Esophagus squamous epithelium (tissue), 5 donors: ENCODE measurements at places on chromosomes 12 and 14. TPM values are rescaled to one million over a fixed set of nuclear protein-coding genes. Genes with fewer than 3 reads are reported as not detected.

- DNase-seq, result no peak
Observed at GRCh38 chr12:131003716-131004045, 50.0 kb downstream of the ADGRD1 start.

GRCh38 chr12:76183459-76184186 lies 99.1 kb upstream of the NAP1L1 start:
- DNase-seq, result no peak

DNA sequence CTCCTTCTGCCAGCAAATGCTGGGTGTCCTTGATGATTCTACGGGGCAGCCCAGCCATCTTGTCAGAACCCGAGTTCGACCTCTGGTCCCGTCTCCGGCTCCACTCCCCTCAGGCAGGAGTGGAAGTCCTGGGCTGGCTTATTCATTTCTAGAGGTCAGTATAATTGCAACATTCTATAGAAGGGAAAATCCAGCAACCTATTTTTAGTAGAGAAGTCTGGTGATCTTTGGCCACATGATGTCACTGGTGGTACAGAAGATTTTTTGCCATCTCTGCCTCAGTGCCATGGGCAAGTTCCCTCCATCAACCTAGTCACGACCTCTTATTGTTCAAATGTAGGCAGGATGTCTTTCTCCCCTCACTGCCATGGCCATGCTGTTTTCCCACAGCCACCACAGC lies 22.4 kb downstream of the OR10G2 start:
- DNase-seq, result no peak

DNA sequence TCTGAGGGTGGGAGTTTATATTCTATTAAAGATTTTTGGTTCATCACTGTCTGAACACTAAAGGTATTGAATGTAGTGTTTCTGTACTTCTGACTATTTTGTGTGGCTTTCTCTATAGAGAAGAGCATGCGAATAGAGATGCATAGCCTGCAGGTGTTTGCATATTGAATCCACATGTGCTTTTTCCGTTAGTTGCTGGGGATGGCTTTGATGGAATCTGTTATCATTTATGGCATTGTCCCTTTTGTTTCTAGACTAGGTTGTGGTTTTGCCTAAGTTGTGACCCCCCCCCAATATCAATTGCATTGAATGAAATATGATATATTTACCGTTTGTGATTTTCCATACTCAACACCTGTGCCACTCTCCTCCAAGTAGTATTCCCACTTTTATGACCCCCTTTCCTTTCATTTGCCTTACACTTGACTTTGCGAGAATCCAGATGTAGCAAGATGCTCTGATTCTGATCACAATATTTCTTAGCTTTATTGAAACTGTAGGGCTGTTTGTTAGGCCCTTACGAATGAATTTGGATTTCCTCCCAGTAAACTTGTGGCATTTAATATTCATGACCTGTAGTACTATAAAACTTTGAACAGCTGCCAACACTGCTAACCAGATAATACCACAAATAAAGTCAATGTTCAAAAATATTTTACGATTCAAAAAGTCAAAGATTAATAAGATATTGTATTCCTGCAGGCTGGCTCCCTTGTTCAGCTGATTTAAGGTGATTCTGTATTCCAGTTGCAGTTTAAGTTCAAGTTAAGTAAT lies 176.4 kb downstream of the TMTC2 start:
- no peak for DNase-seq

- DNase-seq, result no peak
Observed at GRCh38 chr12:9794484-9795093, 32.7 kb upstream of the KLRF1 start.

GRCh38 chr14:67253076-67253635 lies 11.9 kb downstream of the PALS1 start:
- DNase-seq, result no peak

- no peak for DNase-seq
Observed at GRCh38 chr14:30875788-30876053, 1.4 kb downstream of the COCH start.

DNA sequence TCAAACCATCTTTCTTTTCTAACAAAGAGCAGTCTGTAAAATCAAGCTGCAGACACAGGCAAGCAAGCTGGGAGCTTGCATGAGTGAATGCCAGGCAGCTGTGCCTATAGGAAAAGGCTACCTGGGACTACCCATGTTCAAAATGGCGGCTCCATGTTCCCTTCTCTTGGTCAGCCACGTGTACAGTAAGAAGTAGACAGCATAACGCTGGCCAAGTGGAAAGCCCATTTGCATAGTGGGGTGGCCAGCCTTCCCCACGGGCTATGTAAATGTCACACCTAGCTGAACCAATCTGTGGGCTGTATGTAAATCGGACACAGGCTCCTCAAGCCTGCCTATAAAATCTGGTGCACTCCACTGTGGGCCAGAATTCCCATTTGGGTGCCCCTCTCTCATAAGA lies 117.1 kb downstream of the SYT10 start:
- no peak for DNase-seq

DNA sequence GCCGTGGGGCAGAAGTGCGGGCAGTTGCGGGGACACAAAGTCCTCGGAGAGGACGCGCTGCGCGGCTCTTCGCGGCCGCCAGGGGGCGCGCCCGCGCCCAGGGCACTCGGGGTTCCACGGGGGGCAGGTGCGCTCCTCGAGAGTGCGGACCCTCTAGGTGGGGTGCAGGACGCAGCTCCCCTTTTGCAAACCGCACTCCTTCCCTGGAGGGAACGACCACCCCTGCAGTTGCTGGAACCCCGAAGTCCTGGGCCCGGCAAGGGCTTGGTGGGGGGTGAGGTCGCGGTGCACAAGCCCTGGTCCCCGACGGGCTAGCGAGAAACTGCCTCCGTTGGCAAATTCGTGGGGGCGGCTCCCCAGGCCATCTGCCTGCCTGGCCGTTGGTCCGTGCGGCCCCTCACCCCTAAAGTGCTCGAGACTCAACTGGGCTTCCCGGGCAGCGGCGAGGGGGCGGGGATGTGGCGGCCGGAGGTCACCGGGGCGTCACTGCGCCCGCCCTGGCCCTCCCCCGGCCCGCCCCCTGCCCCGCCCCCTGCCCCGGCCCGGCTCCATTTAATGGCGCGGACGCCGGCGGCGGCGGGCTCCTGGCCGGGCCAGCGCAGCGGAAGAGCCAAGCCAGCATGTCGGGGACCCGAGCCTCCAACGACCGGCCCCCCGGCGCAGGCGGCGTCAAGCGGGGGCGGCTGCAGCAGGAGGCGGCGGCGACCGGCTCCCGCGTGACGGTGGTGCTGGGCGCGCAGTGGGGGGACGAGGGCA lies at the start of gene ADSS1:
TSS of gene ADSS1 (plus strand) at position 579 of the 756 bp plus-strand sequence. CDS start at position 621, 42 bp downstream.
- no peak for DNase-seq

- no peak for DNase-seq
Observed at GRCh38 chr12:52007158-52007921, 594 bp downstream of the TAMALIN start.

- DNase-seq, result no peak
Observed at GRCh38 chr12:33724867-33725266, 285.2 kb upstream of the SYT10 start.

- DNase-seq, result no peak
Observed at GRCh38 chr12:53585448-53586125, 40.6 kb downstream of the ATF7 start.

- no peak for DNase-seq
Observed at GRCh38 chr12:4119157-4119761, 154.3 kb upstream of the CCND2 start.

GRCh38 chr14:67004521-67004920 lies 184.7 kb upstream of the GARIN2 start:
- DNase-seq, result no peak

- no peak for DNase-seq
Observed at GRCh38 chr12:118480235-118480634, 103.9 kb downstream of the SUDS3 start.

GRCh38 chr14:58794993-58795762 lies 157.4 kb downstream of the DACT1 start:
- no peak for DNase-seq

- no peak for DNase-seq
Observed at GRCh38 chr12:57811028-57811755, 7.3 kb downstream of the AVIL start.

GRCh38 chr14:94598816-94599655 lies 13.2 kb upstream of the SERPINA3 start:
- DNase-seq, result no peak

GRCh38 chr14:22448905-22449599 lies 140.0 kb downstream of the DAD1 start:
- no peak for DNase-seq

DNA sequence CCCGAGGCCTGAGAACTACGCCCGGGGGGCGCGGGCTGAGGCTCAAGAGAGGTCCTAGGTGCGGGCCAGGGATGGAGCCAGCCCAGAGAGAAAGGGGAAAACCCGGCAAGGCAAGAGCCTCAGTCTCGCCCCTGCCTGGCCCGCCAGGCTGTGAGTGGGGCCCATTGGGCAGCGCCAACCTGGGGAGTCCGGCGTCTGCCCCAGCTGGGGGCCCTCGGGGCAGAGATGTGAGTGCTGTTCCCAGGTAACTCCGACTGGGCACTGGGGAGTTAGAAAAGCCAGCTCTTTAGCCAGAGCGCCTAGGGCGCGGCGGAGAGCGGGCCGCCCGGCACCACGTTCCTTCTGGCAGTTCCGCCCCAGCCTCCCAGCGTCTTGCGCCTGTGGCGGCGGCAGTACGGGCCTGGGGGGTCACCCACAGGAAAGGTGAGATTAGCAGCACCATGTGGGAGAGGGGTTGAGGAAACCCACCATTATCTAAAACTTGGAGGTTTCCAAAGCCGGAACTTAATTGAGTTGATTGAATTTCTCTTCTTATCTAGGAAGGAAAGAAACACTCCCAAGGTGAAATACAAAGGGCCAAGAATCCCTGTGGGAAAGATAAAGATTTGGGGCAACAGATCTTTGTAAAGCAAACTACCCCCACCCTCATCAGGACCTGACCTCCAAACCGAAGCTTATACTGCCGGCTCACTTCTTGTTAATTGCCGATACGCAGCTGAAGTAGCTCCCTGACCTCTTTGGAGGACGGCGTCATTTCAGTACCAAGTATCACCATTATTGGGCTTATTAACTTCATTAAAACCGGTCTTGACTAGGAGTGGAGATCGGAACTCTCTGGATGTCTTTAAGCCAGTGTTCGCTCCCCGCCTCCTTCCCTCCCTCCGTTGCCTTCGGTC lies 11.6 kb downstream of the OTX2 start:
- no peak for DNase-seq

DNA sequence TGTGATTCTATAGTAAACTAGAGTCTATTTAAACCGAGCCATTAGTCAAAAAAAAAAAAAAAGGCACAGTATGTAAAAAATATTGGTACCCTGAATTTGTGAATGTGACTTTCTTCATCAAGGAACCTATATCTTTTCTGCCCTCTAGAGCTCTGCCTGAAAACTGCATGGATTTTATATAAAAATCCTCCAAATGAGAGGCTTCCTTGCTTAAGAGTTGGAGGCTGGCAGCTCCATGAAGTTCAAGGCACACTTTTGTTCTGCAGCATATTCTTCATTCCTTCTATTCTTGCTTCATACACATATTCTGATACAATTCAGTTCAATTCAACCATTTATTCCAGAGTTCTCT lies 23.1 kb upstream of the NKX2-8 start:
- DNase-seq, result no peak

GRCh38 chr14:100622224-100622623 lies 35.0 kb upstream of the BEGAIN start:
- DNase-seq, result no peak

DNA sequence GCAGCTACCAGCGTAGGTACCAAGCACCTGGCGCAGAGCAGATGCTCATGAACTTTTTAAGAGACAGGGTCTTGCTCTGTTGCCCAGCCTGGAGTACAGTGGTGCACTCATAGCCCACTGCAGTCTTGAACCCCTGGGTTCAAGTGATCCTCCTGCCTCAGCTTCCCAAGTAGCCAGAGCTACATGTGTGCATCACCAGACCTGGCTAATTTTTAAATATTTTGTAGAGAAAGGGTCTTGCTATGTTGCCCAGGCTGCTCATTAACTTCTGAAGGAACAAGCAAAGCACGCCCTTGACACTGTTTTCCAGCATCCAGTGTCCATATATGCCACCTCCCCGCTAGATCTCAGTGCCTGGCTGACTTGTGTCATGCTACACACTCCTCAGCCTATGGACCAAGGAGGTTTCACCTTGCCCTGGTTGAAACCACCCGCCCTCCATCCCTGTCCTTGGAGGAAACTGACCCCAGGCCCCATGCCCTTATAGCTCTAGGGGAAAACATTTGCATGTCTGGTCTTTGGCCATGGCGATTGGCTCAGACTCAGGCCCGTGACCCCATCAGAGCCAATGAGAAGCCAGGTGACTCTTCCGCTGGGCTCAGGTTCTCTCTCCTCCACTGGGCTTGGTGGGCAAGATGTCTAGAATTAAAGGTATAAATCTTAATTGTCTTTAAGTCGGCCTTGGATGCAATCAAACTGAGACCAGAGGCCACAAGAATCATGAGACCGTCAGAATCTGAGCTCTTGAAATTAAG lies 26.3 kb downstream of the TESC start:
- no peak for DNase-seq

DNA sequence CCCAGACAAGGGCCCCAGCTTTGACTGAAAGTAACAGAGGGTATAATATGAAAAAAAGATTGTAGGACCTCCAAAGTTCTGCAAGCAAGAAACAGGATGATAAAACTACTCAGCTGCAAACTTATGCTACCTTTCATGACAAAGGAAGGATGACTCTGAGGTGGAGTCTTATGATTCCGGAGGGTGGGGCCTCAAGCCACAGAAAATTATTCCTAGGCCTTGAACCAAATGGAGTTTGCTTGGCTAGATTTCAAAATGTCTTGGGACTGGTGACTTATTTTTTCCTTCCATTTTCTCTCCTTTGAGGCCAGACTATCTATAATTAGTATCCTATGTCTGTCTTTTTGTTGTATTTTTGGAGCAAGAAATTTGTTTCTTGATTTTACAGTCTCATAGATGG lies 336.4 kb downstream of the LRIG3 start:
- DNase-seq, result no peak

GRCh38 chr14:32104803-32105202 lies 27.7 kb downstream of the ARHGAP5 start:
- DNase-seq, result no peak

DNA sequence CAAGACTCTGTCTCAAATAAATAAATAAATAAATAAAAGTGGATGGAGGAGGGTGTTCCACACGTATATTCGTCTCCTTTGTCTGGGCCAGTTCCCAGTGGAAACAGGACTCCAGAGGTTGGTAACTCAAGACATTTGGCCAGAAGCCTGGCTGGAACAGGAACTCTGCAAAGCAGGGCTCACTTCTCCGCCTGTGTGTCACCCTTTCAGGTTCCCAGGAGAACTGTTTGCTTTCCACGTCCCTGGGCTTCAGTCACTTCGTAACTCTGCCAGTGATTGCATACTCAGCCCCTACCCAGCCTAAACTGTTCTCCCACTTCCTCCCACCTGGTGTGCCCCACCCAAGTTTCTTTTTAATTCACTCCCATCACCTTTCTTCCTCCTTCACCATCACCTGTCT lies 7.0 kb upstream of the UBE2N start:
- DNase-seq, result no peak

The TBC1D30 gene
- total RNA-seq, result 5.1 TPM

The ZNF891 gene
- 3.2 TPM for total RNA-seq

The LIN7A gene
- total RNA-seq, result 0.91 TPM

The SERPINA3 gene
- 3.3 TPM for total RNA-seq
